ENCODE measurements at places on chromosomes 13 and 19.

- DNase-seq: peak; percentile 92
Measured at GRCh38 chr13:106133025-106133424, 402.4 kb downstream of the EFNB2 start.

DNA sequence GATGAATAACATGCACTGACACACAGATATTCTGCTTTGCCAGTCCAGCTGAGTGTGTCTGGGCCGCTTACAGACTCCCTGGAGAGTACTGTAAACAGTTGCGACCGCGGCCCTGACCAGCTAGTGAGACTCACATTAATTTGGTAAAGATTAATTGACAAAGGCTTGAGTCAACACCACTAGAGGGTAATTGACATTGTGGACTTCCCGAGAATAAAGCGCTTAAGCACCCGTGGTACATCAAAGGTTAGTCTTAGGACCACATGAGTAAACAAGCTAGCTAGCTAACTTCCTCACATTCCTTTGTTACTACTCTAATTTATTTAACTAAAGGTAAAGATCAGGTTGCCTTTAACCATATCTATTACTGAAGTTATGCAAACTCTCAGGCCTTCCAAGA is 624.4 kb upstream of the ARGLU1 start:
- no peak for DNase-seq

- no peak for DNase-seq
Measured at GRCh38 chr13:79874396-79875360, 393.7 kb downstream of the NDFIP2 start.

DNA sequence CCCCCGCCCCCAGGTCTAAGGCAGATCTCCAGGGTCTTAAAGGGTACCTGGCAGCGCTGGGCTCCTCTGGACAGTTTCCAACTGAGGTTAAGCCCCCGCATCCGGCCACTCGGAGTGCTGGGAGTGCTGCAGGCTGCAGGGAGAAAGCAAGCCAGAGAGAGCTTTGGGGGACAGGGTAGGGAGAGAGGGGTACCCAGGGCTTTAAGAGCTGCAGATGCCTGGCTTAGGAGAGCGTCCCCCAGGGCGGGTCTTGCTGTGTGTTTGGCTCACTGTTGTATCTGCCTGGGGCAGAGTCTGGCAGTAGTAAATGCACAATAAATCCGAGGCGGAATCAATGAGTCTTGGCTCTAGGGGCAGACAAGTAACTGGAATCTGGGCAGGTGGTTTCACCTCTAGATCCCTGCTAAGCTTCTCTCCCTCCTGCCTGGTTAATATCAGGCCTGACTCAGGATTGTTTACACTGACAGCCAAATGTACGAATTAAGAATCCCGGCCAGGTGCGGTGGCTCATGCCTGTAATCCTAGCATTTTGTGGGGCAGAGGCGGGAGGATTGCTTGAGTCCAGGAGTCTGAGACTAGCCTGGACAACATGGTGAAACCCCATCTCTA is 798 bp upstream of the COX6B2 start:
- no peak for DNase-seq

- no peak for DNase-seq
Measured at GRCh38 chr13:51341791-51342190, 2.3 kb downstream of the SERPINE3 start.

DNA sequence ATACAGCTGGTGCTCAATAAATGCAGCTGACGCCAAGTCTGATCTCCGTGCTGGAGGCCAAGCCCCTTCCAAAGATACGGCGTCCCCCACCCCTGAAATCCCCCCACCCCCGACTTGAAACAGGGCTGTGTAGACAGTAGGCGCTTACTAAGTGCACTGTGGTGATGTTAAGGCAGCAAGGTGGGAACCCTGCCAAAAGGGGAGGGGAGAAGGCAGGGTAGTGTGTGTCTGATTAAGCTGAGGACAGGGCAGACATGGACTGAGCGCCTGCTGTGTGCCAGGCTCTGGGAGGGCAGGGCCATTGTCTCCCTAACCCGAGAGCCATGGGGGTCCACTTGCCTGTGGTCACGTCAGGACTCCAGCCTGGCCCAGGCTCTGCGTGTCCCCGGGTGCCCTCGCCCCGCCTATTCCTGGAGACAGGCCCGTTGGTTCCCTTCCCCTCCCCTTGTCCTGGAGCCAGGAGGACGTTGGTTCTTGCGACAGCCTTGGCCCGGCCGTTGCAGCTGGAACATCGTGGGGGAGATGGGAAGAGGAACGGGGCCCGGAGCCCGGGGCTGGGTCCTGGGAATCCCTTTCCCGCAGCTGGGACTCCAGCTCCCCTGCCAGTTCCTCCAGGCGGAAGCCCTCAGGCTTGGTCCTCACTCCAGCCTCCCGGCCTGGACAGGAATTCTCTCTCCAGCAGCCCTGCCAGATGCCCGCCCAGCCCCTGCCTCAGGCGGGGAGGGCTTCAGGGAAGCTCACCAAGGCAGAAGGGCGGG is 1.7 kb upstream of the ELANE start:
- DNase-seq: peak; percentile 47

- DNase-seq: no peak
Measured at GRCh38 chr13:56906909-56907308, 233.8 kb upstream of the PRR20A start.

DNA sequence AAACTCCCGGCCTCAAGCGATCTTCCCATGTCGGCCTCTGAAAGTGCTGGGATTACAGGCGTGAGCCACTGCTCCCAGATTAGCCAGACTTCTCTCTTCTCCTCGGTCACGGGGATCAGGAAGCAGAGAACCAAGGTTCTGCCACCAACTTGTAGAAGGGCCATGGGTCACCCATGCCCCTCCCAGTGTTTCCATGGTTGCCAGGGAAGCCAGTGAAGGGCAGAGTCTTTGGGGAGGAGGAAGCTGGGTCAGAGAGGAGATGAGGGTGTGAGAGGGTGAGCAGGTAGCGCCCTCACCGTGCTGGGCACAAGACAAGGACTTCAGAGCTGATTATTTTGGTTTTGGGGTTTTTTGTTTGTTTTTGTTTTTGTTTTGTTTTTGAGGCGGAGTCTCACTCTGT is 77.1 kb downstream of the GNG7 start:
- no peak for DNase-seq

DNA sequence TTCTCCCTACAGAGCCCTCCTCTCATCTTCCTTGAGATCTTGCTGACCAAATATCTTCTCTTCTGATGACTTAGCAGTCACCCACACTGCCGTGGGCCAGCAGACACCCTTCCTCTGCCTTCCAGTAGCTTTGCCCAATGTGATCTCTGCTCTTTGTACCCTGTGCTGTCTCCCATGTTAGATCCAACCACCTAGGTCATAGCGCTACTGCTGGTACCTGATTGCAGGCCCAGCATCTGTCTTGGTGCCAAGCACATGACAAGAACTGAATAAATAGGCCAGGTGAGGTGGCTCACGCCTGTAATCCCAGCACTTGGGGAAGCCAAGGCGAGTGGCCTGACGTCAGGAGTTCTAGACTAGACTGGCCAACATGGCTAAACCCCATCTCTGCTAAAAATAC is 149.7 kb downstream of the TM9SF2 start:
- DNase-seq: no peak

GRCh38 chr19:19212916-19213315 is 1.2 kb downstream of the NCAN start:
- no peak for DNase-seq

- DNase-seq: no peak
Measured at GRCh38 chr19:28785971-28786370, 427.0 kb downstream of the UQCRFS1 start.

- no peak for DNase-seq
Measured at GRCh38 chr13:57748096-57748495, 116.6 kb downstream of the PCDH17 start.

DNA sequence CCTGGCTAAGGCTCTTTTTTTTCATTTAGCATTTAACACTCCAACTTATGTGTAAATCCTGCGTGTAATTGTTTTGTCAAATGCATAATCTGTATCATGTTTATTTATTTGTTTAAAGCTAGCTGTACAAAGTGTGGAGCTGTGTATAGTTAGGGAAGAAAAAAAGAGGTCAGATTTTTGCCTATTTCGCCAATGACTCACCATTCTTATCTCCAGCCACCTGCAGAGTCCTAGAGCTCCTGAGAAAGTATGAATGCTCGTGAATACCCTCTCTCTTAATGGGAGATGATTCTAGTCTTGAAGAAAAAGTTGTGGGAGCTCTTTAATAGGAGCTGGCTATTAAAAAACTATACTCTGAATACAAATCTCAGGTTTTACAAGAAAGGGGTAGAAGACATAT is 778.8 kb upstream of the SLITRK5 start:
- DNase-seq: no peak

GRCh38 chr19:19064811-19065745 is 1.3 kb downstream of the SLC25A42 start:
- no peak for DNase-seq

GRCh38 chr13:68940049-68940448 is 1167.6 kb upstream of the ATXN8OS start:
- DNase-seq: no peak

- DNase-seq: no peak
Measured at GRCh38 chr13:24066405-24067295, 93.9 kb upstream of the SPATA13 start.

DNA sequence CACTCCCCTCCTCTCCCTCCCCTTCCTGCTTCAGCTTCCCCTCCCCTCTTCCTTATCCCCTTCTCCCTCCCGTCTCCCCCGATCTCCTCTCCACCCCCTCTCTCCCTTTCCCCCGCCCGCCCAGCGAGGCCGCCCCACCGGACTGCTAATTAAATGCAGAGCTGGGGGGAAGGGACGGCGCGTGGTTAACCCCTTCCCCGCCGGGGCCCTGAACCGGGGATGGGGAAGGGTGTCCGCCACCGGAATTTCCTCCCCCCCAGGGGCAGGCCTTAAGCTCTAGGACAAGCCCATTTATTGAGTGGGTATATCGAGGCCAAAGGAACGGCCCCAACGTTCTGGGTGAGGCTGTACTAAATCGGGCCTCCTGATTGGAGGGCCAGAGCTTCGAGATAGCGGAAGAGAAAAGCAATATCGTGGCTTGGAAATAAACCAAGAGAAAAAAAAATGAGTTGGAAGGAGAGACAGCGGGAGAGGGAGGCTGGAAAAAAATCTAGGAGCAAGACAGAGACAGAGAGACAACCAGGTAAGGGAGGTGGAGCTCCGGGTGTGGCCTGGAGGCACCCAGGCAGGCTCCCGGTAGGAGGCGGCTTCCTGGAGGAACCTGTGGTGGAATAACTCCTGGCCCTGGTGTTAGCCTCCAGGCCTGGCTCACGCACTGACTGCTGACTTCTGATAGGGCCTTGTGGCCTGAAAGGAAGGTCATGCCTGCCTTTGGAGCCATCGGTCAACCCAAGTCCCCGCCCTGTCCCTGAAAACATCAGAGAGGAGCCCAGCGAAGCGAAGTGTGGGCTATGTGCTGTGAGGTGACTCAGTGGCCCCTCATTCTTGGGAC is 11.6 kb upstream of the JUND start:
- DNase-seq: no peak

GRCh38 chr13:103866048-103866447 is 799.8 kb upstream of the SLC10A2 start:
- no peak for DNase-seq

- DNase-seq: no peak
Measured at GRCh38 chr13:25945596-25945995, 106.2 kb downstream of the SHISA2 start.

DNA sequence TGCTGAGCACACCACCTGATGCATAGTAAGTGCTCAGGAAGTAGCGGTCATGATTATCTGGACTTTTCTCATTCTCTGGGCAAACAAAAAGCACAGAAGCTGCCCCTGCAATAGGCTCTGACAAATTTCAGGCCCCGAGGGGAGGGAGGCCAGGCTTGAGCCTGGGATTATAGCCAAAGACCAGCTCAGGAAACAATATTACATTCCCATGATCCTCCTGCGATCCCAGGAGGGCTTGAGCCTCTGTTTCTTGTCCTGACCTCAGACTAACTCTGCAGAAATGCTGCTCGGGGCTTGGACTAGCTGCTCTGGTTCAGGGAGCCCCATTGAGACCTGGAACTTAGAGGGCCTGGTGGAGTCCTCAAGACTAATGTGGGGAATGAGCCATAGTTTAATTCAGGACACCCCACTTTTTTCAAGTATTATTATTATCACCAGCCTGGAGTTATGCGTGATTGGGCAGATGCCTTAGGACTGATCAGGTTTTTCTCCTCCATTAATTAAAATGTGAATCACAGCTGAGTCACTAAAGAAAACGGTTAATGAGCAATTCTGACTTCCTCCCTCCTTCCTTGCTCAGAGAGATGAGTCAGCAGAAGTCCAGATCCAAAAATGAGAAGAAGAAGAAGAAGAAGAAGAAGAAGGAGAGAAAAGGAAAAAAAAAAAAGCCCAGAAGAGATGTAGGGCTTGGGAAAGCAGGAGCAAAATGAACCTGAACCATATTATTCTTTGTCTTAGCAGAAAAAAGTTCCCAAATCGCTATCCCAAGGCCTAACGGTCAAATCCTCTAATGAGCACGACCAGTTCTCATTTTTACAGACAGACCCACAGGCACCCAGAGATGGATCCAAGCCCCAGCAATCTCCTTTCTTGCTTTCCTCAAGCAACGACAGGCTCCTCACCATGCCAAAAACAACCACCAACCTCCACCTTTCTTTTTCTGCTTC is 107.2 kb downstream of the CACNA1A start:
- DNase-seq: peak; percentile 53

DNA sequence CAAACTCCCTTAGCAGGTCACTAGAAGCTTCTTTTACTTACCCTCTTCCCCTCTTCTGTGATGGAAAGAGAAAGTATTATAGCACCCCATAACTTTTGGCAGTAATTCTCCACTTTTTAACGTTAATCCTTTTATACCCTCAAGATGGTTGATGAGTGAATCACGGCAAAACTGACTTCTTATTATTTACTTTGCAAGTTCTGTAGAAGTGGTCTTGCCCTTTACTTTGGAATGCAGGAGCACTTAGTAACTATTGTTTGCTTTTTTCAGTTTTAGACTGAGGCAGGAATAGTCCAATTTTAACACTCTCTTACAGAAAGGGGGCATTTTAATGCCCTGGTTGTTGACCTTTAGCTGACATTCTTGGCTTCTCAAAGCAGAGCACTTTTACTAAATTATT is 260.1 kb downstream of the LMO7 start:
- no peak for DNase-seq

DNA sequence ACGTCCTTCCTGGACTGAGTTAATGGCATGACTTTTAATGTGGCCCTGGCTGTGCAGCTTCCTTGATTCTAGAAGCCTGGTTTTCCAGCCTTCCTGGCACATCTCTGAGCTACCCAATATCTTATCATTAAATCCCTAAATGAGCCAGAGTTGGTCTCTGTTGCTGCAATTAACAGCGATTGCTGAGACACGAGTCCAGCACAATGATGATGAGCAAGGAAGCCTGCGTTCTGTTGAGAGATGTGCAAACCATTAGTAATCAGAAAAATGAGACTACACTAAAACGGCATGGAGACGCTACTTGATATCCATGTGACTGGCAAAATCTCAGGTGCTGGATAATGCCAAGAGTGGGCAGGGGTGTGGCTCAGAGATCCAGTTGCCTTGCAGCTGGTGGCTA is 26.2 kb downstream of the GPR42 start:
- DNase-seq: no peak

GRCh38 chr13:101211261-101211660 is 205.0 kb downstream of the NALCN start:
- DNase-seq: no peak

GRCh38 chr19:55553217-55554182 is 8.2 kb upstream of the SBK3 start:
- DNase-seq: no peak
